HFFc6 (cell line): ENCODE measurements at places on chromosomes 2 and 18. TPM values are rescaled to one million over a fixed set of nuclear protein-coding genes. Genes with fewer than 3 reads are reported as not detected.
A peak's percentile ranks its signal among the peaks of the same experiment; 100 is the strongest.

DNA sequence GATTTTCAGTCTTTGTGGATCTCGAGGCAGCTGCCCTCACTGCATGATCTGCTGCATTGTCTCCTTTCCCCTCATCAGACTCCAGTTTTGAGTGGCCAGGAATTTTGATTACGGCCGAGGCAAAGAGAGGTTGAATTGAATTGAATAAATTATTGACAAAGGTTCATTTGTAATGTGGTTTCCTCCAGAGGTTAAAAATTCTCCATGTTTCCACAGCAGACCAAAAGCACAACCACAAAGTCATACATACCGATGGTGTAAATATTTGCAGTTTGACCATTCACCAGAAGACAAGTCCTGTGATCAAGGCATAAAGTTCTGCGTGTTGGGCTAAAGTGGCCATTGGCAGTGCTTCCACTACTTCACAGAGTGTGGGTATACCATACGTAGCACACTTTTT is 343.8 kb upstream of the MYT1L start:
- peaks cover 13% of the 10 kb centered on the region; the same call in 1 of the 2 replicates for H3K36me3 ChIP-seq
- H3K4me1 ChIP-seq: no peaks in the 10 kb centered on the region
- no peaks in the 10 kb centered on the region for H3K27me3 ChIP-seq
- H3K4me3 ChIP-seq: no peak overlapping the region

- DNase-seq: no peak
- peaks cover 12% of the 10 kb centered on the region for H3K27me3 ChIP-seq
- H3K27ac ChIP-seq: no peak overlapping the region
- peaks cover 6% of the 10 kb centered on the region; the same call in 1 of the 2 replicates for H3K4me1 ChIP-seq
- H3K36me3 ChIP-seq: no peaks in the 10 kb centered on the region
These were observed 430.2 kb downstream of the SETBP1 start for GRCh38 chr18:45110577-45111501.

GRCh38 chr18:31791817-31792579 is 31.3 kb upstream of the SLC25A52 start:
- H3K4me1 ChIP-seq: no peaks in the 10 kb centered on the region
- H3K4me3 ChIP-seq: no peak overlapping the region
- no peaks in the 10 kb centered on the region for H3K36me3 ChIP-seq

DNA sequence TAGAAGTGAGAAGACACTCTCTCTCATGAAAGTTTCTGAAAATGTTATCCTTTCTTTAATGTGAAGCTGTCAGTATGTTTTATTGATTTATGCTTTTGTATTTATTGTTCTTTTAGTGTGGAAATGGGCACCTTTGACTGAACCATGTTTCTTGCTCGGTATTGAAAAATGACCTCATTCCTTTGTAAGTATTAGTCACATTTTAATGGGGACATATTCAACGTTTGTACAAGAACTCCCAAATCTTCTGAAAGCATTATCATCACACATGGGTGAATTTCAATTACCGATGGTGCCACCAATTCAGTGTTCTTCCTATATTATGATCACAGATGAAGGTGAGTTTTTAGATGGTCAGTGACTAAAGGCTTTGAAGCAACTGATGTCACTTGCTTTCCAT is 371.8 kb upstream of the GCFC2 start:
- H3K4me3 ChIP-seq: no peak overlapping the region
- DNase-seq: no peak
- H3K27ac ChIP-seq: no peak overlapping the region
- no peaks in the 10 kb centered on the region for H3K36me3 ChIP-seq
- no peaks in the 10 kb centered on the region for H3K4me1 ChIP-seq

DNA sequence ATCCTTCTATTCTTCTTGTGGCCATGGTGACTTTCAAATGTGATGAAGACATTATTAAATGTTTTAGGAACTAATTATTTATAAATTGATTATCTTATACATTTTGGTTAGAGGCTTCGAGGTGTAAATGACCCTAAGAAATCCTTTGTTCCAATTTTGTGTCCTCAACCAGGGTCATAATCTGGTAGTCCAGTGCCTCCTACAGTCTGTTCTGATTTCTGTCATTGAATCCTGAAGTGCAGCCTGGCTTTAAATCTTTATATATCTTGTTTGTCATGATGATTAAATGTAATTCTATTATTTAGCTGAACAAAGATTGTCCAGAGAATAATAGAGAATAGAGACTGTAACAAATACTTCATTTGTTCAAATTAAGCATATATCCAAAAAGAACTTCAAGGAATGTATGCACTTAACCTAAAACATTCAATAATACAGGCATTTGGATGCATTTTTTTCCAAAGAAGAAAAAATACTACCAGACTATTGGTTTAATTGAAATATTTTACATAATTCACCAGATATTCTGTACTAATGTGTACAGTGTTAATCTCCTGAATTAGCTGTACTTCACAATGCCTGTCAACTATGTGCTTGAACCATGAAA is 89.8 kb downstream of the PRPF40A start:
- DNase-seq: peak; percentile 40
- H3K27me3 ChIP-seq: no peaks in the 10 kb centered on the region
- H3K4me1 ChIP-seq: peaks cover 14% of the 10 kb centered on the region
- no peak overlapping the region for H3K27ac ChIP-seq

- H3K4me1 ChIP-seq: peaks cover 45% of the 10 kb centered on the region
- DNase-seq: peak; percentile 39
- H3K27ac ChIP-seq: peak overlapping the region; percentile 90
These were observed 59.2 kb upstream of the PEX13 start for GRCh38 chr2:60958361-60958760.

- no peaks in the 10 kb centered on the region for H3K36me3 ChIP-seq
- H3K27me3 ChIP-seq: peaks cover 28% of the 10 kb centered on the region
- H3K27ac ChIP-seq: no peak overlapping the region
- DNase-seq: no peak
- H3K4me1 ChIP-seq: no peaks in the 10 kb centered on the region
These were observed 172.9 kb upstream of the SIX3 start for GRCh38 chr2:44768438-44769236.

- no peaks in the 10 kb centered on the region for H3K27me3 ChIP-seq
- H3K27ac ChIP-seq: peak overlapping the region; percentile 86
- H3K4me3 ChIP-seq: peak overlapping the region; percentile 72
These were observed 131.1 kb downstream of the AFF3 start for GRCh38 chr2:100011272-100011731.

- H3K27ac ChIP-seq: peak overlapping the region; percentile 88
- no peaks in the 10 kb centered on the region for H3K36me3 ChIP-seq
- no peak for DNase-seq
- H3K27me3 ChIP-seq: peaks cover 3% of the 10 kb centered on the region; the same call in 1 of the 2 replicates
These were observed 83.5 kb downstream of the OSBPL6 start for GRCh38 chr2:178277741-178278197.

- no peaks in the 10 kb centered on the region for H3K36me3 ChIP-seq
- H3K27ac ChIP-seq: peak overlapping the region; percentile 65
- no peaks in the 10 kb centered on the region; the same call in 1 of the 2 replicates for H3K27me3 ChIP-seq
- peaks cover 34% of the 10 kb centered on the region for H3K4me1 ChIP-seq
These were observed 89.8 kb downstream of the CABYR start for GRCh38 chr18:24228667-24229041.

DNA sequence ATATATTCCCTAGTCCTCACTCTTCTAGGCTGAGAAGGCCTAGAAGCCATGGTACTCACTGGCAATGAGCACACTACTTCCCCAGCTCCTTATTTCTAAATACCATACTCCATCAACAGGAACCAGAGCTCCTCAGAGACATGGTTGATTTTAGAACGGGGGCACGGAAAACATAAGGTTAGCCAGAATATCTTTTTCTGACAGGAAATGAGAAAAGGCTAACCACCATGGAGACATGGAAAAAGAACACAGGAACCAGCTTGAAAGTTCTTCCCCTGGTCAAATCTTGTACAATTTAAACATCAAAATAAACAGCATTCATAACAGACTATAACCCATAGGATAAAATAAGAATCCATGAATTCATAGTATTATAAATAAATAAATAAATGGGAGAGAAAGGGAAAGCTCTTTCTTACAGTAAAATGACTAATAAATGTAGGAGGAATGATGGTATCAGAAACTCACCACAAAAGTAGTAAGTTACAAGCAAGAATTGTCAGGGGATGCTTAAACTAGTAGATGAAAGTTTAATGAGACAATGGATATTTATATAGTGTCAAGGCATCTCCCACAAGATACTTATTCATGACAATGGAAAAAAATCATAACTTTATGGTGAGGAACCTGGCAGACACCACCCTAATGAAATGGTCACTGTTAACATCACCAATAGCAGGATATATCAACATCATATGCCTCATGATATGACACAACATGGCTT is 20.6 kb upstream of the GCC2 start:
- H3K4me3 ChIP-seq: no peak overlapping the region
- DNase-seq: no peak
- peaks cover 9% of the 10 kb centered on the region for H3K27me3 ChIP-seq
- no peak overlapping the region for H3K27ac ChIP-seq
- peaks cover 1% of the 10 kb centered on the region; the same call in 1 of the 2 replicates for H3K4me1 ChIP-seq

- no peaks in the 10 kb centered on the region; the same call in 1 of the 2 replicates for H3K27me3 ChIP-seq
- no peak overlapping the region for H3K27ac ChIP-seq
- H3K36me3 ChIP-seq: no peaks in the 10 kb centered on the region
- DNase-seq: no peak
- H3K4me3 ChIP-seq: no peak overlapping the region
- no peaks in the 10 kb centered on the region for H3K4me1 ChIP-seq
These were observed 169.4 kb upstream of the UNC80 start for GRCh38 chr2:209602259-209602658.

DNA sequence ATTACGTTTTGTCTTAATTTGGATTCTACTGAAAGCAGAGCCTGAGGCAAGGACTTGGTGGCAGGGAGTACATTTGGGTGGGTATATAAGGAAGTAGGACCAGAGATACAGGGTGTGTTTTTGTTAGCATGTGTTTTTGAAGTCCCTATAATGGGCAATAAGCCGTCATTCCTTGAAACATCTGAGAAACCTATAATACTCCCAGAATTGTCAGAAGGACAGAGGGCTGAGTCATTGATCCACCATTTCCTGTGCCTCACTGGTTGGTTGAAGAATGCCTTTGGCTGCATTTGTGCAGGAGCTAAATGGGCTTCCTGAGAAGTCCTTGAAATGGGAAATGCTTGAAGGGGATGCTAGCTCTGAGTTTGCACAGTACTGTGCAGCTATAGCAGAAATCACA is 281.8 kb upstream of the ZEB2 start:
- DNase-seq: peak; percentile 72
- peaks cover 25% of the 10 kb centered on the region for H3K4me1 ChIP-seq
- H3K36me3 ChIP-seq: no peaks in the 10 kb centered on the region
- peak overlapping the region; percentile 48; the same call in 1 of the 2 replicates for H3K4me3 ChIP-seq
- H3K27ac ChIP-seq: peak overlapping the region; percentile 87

DNA sequence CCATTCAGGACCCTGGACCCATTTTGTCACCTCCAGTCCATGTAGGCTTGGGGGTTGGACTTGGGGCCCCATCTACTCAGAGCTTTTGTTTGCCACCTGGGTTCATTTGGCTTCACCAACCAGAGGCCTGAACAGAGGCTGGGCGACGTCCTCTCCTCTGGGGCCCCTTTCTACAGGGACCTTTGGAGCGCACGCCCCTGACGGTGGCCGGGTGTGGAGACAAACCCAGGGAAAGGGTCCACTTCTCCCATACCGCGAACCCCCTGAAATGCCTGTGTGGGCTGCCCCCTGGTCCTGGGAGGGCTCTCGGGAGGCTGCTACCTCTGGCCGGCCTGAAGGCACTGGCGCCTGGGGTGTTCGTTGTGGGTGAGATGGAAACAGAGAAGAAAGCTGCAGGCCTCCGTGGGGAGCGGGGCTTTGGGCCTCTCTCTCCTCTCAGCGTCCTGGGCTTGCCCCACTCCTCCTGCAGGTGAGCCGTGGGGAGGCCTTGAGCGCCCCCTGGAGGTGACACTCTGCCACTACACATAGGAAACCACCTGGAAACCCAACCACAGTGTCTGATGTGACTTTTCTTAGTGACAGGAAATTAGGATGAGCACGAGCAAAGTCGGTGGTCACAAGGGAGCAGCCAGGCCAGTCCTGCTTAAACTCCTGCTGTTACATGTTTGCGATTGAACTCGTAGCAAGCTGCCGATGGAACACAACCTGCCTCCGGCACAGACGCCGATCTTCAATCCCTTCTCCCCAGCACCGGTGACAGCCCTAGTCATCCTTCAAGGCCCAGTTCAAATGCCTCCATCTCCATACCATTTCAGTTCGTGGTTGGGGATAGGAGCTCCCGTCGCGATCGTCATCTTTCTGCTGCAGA is 12.0 kb upstream of the NTSR2 start:
- H3K4me3 ChIP-seq: no peak overlapping the region
- no peak for DNase-seq
- no peak overlapping the region for H3K27ac ChIP-seq
- no peaks in the 10 kb centered on the region for H3K36me3 ChIP-seq
- H3K4me1 ChIP-seq: peaks cover 8% of the 10 kb centered on the region

DNA sequence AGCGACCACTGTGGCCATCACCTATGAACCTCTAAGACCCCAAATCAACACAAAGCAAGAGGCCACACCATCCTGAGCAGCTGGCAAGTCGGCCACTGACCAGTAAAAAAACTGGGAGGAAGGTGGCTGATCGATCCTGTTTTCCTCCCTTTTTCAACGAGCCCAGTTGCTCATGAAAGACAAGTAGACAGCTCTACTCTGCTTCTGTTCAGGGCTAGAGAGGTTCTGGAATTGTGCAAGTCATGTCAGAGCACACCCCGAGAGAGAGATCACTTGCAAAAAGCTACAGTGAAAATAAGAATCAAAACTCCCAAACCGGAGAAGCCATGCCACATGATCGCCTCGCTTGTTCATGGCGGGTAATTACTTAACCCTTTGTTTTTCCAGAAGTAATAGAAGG is 34.6 kb downstream of the ZNF516 start:
- peak overlapping the region; percentile 80 for H3K4me3 ChIP-seq
- peaks cover 66% of the 10 kb centered on the region for H3K4me1 ChIP-seq
- peaks cover 34% of the 10 kb centered on the region for H3K36me3 ChIP-seq
- H3K27me3 ChIP-seq: no peaks in the 10 kb centered on the region; the same call in 1 of the 2 replicates
- peak overlapping the region; percentile 98 for H3K27ac ChIP-seq

- H3K27ac ChIP-seq: no peak overlapping the region
- H3K27me3 ChIP-seq: peaks cover 5% of the 10 kb centered on the region; the same call in 1 of the 2 replicates
- DNase-seq: no peak
- H3K4me3 ChIP-seq: no peak overlapping the region
- no peaks in the 10 kb centered on the region for H3K36me3 ChIP-seq
- H3K4me1 ChIP-seq: no peaks in the 10 kb centered on the region
These were observed 136.1 kb downstream of the ICOS start for GRCh38 chr2:204072443-204073324.

TRIM54 gene
- total RNA-seq: not detected in 2 replicates

NPAS2 gene
- 9.0 to 17.6 TPM (median 13.3 TPM) in 3 replicates for total RNA-seq

GCKR gene
- total RNA-seq: not detected in 3 replicates

CFLAR gene
- 56.0 and 60.1 TPM in 2 replicates for total RNA-seq

AKAIN1 gene
- not detected in 3 replicates for total RNA-seq

ANKRD62 gene
- not detected in 3 replicates for total RNA-seq

CNDP1 gene
- not detected in 3 replicates for total RNA-seq

VIT gene
- total RNA-seq: 3.0 to 10.2 TPM (median 5.3 TPM) in 3 replicates

RRM2 gene
- 77.1 to 158 TPM (median 156 TPM) in 3 replicates for total RNA-seq

FAP gene
- total RNA-seq: 64.1 to 101 TPM (median 64.5 TPM) in 3 replicates

CHCHD5 gene
- 26.9 to 38.5 TPM (median 28.2 TPM) in 3 replicates for total RNA-seq

CELF4 gene
- not detected in 3 replicates for total RNA-seq

CHRND gene
- not detected in 3 replicates for total RNA-seq

ZRANB3 gene
- 7.7 and 9.9 TPM in 2 replicates for total RNA-seq
